ENCODE measurements at places on chromosomes 7 and 10. TPM values are rescaled to one million over a fixed set of nuclear protein-coding genes. Genes with fewer than 3 reads are reported as not detected.

The PNLIPRP1 gene
- not detected for polyA plus RNA-seq

The NUTM2E gene
- 0.22 TPM for polyA plus RNA-seq

The NYAP1 gene
- 0.69 TPM for polyA plus RNA-seq

The STAM gene
- polyA plus RNA-seq, result 10.3 TPM

The H2BK1 gene
- not detected for polyA plus RNA-seq

The ZNF425 gene
- 2.4 TPM for polyA plus RNA-seq

The FAM131B gene
- polyA plus RNA-seq, result 0.19 TPM

The JAKMIP3 gene
- 0.13 TPM for polyA plus RNA-seq

The UNCX gene
- polyA plus RNA-seq, result 1.4 TPM

The ZNF117 gene
- polyA plus RNA-seq, result 4.7 TPM

The PILRA gene
- 15.4 TPM for polyA plus RNA-seq
